Small intestine (tissue), 16 donors: ENCODE measurements at places on chromosomes 7 and 10.

GRCh38 chr10:816958-817357 is 114.5 kb downstream of the LARP4B start:
- no peak for DNase-seq

DNA sequence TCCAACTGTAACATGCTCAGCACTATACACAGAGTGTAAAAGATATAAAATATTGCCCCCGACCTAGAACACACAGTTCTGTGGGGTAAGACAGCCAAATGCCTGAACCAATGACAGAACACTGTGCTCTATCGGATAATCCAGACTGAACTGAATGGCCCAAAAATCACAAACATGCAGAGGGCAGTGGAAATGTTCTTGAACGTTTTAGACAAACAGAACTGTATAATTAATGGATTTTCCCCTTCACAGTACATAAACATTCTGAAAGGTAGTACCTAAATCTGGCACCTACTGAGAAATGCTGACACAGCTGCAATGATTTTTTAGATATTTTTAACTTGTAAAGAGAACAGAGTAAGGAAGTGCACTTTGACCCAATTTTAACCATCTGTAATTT is 33.4 kb downstream of the PARD3 start:
- no peak for DNase-seq

- DNase-seq: no peak
These were observed 111.3 kb upstream of the CHST15 start for GRCh38 chr10:124204726-124205125.

GRCh38 chr10:125549653-125550052 is 133.3 kb downstream of the TEX36 start:
- DNase-seq: no peak

GRCh38 chr10:75024971-75025523 is 86.4 kb upstream of the SAMD8 start:
- DNase-seq: no peak

DNA sequence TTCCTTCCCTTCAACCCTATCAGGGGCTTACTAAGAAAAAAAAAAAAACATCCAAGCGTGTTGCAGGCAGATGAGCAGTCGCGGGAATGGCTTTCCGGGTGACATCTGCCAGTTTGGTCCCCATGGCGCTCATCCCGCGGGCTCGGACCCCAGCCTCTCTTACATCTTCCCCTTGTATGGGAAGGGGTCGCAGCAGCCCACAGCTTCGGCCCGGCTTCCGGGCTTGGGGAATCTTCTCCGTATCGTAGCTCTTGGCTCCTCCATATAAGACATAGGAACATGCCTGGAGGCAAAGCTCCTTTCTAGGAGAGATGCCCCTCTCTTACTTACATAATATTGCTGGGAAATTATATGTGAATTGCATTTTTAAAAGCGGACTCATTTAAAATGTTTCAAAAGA is 99.5 kb downstream of the CUX1 start:
- DNase-seq: no peak

DNA sequence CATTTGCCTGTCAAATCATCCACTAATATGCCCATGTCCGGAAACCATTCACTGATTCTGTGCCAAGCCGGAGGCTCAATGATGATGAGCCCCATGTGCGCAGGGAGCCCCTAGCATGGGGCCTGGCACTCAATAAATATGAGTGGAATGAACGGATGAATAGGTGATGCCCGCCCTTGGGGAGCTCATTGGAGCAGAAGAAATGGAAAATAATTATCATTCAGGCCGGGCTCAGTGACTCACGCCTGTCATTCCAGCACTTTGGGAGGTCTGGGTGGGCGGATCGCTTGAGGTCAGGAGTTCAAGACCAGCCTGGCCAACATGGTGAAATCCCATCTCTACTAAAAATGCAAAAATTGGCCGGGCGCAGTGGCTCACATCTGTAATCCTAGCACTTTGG is 11.0 kb downstream of the RHBDD2 start:
- no peak for DNase-seq

DNA sequence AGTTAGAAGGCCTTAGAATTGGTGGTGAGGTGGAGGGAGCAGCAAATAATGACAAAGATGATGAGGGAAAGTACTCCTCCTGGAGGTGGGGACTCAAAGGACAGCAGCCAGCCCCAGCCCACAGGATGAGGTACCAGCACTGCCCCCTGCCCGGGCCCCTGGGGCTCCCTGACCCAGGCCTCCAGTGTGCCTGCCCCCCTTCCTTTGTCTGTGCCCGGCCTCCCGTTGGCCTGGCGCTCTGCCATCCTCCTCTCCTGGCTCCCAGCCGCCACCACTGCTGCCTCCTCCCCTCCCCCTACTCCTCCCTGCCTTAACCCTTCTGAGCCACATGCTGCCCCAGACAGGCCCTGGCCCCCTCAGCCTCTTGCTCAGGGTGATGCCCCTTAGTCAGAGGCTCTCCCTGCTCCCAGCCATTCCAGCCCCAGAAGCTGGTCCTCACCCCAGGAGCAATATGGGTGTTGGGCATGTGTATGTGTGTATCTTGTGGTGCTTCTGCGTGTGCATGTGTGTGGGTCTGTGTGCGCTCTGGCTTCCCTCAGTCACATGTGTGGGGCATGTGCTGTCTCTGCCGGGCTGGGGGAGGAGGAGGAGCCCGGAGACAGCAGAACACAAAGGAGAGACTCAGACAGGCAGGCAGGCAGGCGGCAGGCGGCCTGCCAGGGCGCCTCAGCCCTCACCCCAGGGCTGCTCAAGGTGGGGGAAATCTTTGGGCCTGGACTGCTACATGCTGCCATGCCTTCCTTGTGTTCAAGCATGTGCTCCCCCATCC is 2.6 kb downstream of the LDB1 start:
- peak; percentile 83 for DNase-seq

DNA sequence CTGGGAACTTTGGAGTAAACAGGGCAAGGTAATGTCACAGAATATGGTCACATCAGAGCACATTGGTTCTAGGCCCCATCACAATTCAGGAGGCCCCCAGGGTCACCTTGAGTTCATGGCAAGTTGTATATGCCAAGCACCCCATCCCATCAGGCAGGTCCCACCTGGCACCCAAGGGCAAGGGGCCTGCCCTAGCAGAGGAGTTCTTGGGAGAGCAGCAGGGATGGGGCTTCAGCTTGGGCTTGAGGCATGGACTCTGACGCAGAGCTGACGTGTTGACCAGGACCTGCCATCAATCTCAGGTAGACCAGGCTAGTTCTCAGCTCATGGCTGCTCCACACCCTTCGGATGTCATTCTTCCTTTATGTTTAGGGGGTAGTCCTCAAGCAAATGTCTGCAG is 20.9 kb downstream of the PLAC9 start:
- DNase-seq: no peak

DNA sequence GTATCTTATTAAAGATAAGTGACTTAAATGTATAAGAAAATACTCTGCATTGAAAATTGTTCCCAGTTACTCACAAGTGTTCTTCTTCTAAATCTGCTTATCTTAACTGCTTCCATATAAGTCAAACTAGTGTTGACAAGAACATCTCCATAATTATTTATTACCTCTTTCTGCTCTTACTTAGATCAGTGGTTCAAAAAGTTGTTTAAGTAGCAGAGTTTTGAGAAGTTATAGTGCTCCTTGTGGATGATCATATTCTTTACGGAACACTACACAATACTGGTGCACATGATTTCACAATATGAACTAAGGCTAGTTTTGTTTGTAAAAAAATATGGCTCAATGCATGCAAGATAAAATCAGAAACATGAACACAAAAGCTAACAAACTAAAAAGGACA is 168.4 kb downstream of the SEMA3D start:
- DNase-seq: no peak

DNA sequence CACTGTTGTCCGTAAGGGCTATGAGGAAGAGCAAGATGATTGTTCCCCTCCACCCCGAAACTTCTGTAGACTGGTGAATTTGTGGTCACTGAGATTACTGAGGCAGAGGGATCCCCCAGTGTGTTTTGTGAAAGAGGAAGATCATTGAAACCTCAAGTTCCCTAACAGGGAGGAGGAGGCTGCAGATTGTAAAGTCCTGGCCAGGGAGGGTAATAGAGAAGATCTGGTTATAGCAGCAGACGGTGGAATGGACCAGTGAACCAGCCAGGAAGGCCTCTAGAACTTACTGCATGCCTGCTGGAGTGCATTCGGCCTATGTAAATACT is 31.1 kb downstream of the LMTK2 start:
- no peak for DNase-seq

- no peak for DNase-seq
These were observed 15.9 kb downstream of the UBN2 start for GRCh38 chr7:139246905-139247304.

DNA sequence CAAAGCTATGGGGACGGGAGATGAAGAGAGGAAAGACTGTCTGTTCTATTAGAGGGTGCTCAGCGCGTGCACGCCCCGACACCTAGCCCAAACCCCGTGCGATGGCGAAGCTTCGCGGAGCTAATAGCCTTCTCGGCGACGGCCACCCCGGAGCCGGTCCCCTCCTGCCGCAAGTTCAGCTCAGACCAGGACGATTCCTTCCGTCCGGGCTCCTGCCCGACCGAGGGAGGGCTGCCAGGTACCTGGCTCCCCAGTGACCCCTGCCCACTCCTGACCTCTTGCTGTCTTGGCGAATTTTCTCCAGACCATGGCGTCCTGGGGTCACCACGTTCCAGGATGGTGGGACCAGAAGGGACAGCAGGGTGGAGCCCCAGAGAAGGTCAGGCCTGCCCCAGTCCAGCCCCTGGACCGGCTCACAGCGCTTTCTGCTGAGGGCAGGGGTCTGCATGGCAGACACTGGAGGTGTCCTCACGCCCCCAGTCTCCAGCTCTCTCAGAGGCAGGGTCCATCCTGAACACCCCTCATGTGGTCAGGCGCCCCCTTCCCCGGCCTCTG is 36.7 kb downstream of the UNCX start:
- DNase-seq: no peak

DNA sequence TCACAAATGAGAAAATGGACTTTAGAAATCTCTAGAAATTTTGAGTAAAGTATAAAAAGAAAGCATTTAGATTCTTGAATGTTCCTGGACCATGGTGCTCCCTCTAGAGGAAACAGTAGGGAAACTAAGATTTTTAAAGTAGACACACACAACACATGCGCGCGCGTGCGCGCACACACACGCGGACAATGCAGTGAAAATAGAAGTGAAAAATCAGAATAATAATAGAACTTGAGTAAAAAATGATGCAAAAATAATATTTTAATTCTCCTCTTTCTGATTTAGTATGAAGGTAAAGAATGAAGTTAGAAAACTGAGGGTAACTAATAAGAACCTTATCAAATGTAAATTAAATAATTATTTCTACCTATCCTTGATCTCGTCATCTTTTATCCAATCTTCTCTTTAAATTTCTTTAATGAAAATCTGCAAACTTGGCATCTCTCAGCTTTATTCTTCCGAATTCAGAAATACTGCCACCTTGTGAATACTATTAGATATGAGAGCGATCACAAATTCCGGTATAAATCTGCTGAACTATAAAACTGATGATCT is 117.0 kb upstream of the AMPH start:
- no peak for DNase-seq

- DNase-seq: no peak
These were observed 11.8 kb downstream of the NANOS1 start for GRCh38 chr10:119041326-119041725.

GRCh38 chr10:66828957-66829356 is 96.9 kb upstream of the LRRTM3 start:
- peak; percentile 14 for DNase-seq

DNA sequence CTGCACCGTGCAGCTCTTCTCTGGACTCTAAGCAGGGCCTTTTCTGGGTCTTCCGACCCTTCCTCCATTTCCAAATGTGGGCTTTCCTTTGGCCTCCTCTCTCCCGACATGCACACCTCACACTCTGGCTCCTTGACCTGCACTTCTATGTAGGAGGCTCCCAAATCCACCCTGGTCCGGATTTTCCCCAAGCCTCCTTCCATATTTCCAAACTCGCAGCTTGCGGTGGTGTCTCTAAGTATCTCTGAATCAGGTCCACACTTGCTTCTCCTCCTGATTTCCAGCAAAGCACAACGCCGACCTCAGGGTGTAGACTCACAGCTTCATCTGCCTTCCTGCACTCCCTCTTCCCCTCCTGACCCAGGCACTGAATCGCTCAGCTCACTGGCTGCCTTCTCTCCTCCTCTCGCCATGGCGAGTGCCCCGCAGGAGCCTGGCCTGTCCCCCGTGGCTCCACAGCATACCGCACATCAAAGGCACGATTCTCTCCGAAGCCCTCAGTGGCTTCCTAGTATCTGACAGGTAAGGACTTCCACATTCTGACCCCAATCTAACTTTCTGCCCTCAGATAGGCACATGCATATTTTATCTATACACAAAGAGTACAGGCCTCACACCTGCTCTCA is 27.8 kb downstream of the DIP2C start:
- DNase-seq: peak; percentile 31

DNA sequence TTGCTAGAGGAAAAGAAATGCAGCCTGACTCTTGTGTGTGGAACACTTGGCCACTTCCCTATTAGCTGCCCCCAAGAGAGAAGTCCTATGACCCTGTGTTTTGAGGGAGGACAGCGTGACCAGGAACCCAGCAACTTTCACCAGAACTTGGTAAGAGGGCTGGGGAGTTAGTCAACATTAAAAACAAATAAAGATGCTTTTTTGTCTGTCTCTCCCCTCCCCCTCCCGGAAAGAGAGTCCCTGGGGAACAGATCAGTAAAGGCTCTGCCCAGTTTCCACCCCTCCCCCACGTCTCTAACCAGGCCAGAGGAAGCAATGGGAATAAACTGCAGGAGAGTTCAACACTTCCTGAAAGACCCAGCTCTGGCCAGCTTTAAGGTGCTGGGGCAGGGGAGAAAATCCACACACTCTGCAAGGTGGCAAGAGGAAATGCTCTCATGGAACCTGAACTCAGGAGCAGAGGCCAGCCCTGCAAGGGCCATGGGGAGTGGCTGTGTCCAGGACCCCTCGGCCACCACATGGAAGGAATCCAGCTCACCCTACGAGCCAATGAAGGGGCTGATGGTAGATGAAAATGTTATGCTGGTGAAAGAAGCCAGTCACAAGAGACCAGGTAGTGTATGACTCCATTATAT is 21.5 kb downstream of the SH3PXD2A start:
- DNase-seq: peak; percentile 49

DNA sequence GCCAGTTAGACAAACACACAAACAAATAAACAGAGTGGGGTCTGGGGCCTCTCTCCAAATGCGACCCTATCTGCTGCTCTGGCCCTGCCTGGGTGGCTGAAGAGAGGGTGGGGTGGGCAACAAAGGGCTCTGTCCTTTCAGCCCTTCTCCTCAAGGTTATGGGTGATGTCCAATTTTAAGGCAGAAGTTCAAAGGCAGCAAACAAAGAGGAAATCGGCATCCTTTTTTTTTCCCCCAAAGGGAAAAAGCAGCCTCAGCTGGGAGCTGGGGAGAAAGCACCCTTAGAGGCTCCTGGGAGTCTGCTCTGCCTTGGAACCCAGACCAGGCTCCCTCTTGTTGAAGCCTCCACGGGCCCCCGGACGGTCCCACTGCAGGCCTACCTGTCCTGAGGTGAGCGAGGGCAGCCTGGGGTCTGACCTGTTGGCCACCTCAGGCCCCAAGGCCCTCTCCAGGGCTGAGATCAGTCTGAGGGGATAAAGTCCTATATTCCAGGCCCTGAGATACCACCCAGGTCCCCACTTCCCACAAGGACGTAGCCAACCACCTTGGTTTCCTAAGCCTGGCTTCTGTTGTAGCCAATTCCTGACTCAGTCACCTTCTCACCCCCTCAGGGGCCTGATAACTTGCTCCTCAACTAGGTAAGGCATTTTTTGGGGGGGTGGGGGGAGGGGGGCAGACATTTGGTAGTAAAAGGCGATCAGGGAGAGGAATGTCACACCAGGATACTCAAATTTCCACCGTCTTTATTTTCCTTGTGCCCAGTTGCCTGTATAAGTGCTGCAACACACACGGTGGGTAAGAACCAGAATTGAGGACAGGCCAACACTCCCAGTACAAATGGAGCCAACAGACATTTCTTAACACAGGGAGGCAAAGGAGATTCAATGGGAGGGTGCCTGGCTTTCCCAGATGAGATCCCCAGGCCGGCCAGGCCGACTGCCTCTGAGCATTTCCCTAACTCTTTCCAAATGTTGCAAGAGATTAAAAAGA is 4.3 kb downstream of the HOXA11 start:
- DNase-seq: no peak
